ENCODE measurements at places on chromosomes 13 and 19.

- peak; percentile 29 for DNase-seq
Observed at GRCh38 chr19:926589-927350, 935 bp downstream of the ARID3A start.

DNA sequence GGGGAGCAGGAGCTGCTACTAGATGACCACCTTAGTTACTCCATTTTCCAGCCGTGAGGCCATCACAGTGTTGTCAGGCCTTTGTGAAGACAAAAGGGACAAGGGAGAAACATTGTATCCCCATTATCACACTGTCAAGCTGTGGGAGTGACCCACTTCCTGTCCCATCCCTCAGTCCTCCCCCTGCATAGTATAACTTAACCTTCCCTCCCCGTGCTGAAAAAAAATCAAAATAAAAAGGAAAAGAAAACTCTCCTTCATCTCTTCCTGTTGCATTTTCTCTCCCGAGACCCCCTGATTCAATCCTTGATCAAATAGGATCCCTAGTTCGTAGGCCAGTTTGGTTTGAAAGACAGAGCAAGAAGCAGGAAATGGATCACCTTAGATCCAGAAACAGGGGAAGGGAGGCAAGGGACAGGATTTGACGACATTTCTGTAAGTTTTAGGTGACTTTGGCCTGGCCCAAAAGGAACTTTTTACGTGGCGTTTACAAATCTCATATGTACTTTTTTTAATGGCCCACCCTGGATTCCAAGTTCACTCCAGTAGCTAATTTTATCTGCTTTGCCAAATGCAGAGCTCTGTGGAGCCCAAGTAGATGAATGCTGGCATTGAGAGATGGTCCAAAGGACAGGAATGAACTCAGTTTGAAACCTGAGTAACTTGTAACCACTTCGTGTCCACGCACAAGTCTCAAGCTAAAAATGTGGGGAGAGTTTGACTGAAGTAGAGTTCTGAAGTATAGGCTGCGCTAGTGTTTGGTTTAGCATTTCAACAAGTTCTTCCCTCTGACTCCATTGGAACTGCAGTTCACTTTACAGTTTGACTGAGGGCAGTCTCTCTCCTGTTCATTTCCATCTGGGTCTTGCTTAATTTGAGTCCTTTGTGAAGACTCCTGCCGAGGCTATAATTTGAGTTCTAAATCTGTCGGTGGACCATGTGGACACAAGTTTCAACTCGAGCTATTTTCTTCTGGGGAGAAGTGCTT, 16.6 kb upstream of the GATAD2A start:
- no peak for DNase-seq

DNA sequence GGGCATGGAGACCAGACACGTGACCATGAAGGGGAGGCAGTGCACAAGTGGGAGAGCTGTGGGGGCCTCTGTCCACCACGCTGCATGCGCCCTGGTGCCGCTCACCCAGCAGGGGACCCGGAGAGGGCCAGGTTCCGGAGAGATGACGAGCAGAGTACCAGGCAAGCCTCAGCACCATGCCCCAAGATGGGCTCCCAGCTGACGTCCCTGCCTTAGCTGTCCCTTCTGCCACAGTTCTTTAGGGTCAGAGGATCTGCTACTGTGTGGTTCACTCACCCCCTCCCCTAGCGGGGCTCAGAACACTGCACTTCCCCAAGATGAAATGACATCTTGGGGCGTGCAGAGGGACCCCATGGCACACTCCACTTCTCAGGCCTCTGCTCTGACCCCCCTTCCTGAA, 9.6 kb upstream of the PRKD2 start:
- no peak for DNase-seq

GRCh38 chr13:92175330-92175729, 776.9 kb downstream of the GPC5 start:
- no peak for DNase-seq

DNA sequence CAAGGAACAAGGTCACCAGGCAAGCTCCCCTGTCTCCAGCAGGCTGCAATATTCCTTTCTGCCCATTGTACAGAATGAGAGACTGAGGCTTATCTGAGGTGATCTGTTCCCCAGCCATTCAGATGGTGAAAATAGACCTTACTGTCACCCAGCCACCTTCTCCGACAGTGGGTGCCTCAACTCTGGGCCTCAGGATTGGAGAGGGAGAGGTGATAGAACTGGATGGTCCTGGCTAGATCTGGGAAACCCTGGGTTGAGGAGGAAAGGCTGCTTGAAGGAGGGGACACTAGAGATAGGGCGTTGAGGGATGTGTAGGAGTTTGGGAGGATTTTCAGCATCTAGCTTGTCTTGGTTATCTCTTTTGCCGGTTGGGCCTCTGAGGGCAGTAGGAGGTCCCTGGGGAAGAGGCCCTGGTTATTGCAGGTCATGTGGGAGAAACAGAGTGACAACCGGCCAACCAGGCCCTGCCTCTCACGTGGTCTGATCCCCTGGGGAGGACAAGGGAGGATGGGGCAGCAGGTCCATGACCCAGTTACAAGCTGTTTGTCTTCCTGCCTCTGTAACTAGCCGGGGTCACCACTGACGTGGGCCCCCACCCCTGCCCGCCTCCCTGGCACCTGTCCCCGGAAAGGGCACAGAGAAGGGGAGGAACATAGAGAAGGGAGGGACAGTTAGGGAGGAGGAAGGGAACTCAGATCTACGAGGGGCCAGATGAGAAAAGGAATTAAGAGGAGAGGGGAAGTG, 8.2 kb downstream of the NFIC start:
- DNase-seq = no peak

DNA sequence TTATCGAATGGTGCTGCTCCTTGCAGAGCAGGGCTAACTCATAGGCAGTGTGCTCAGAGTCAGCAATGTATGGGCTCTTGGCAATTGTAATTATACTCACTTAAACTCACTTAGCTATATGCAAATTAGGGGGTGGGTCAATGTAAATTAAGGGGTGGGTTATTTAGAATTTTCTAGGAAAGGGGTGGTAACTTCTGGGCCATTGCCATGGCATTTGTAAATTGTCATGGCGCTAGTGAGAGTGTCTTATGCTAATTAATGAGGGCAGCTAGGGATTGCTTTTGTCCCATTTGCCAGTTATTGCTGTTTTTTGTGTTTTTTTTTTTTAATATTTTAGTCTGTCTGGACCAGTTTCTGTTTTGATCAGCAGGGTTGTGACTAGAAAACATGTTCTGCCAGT, 68.4 kb downstream of the DIAPH3 start:
- no peak for DNase-seq

- DNase-seq = no peak
Observed at GRCh38 chr13:95756072-95756471, 79.1 kb downstream of the DNAJC3 start.

DNA sequence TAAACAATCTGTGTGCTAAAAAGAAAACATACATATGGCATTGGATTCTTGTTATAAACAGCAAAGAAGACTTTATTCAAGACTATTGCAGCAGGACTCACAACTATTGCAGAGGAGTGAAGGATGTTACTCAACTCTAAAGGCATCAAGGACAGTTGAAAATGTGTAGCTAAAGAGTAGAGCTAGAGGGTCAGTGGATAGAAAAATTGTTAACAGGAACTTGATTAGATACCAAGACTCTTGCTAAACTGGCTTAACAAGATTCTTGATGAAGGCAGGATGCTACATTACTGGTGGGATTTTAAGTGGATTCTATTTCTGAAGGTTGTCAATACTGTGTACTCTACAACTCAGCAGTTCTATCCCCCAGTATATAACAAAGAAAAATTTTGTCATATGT, 1183.3 kb downstream of the SLITRK1 start:
- no peak for DNase-seq

DNA sequence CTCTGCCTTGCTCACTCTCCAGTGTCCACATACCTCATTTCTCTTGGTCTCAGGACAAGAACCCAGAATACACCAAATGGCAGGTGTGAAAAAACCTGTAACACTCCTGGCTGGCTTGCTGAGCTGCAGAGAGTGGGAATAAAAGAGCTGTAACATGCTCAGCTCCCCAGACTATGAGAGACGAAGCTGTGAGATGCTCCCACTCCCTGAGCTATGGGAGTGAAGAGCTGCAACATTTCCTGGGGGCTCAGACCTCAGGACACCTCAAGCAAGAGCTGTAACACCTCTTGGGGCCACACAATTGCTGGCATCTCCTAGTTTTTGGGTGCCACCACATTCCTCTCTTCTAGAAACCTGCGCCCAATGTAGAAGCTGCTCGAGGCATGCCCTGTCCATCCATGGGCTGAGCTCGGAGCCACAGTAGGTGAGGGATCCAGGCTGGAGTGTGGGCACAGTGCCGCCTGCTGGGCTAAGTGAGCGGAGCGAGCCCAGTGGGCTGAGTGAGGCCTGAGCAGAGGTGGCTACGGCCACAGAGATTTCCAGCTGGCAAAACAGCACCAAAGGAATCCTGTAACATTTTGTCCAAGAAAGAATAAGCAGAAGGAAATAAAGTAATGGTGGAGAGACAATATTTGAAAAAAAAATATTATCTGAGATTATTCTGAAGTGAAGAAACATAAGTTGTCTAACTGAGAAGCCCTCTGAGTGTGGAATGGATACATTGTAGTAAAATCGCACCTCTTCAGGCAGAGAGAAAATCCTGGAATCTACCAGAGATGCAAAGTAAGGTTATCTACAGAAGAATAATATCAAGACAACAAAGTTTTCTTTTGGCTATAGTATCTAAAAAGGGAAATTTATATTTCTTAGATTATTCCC, 186.2 kb upstream of the PCDH9 start:
- DNase-seq = no peak

DNA sequence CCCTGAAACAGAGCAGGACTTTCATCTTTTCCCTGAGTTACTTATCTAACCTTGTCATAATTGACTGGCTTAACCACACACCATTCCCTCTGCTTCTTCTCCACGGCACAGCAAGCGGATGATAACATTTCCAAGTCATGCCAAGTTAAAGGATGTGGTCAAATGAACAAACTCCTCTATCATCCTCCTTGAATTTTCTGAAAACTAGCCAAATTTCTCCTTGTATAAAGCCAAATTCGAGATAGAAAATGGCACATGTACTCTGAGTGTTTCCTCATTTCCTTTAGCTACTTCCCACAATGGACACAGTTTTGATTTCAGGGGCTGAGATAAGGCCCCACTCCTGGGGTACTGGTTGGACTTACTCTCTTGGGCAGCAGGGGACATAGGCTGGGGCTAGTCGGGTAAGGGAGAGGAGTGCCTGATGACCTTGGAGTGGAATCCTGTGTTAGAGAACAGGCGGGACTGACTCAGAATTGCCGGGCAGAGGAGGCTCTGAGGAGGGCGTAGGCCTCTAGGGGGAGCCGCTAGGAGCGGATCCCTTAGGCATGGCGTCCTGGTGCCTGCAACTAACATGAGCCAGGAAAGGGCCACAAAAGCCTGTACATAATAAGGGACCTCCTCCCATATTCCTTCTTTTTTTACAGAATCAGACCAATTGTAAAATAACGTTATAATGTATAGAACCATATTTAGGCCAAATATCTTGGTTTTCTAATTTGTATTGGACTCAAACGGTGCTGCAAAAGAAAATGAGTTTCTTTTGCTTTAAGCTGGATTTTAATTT, 20.3 kb upstream of the TMTC4 start:
- no peak for DNase-seq

GRCh38 chr13:113041896-113042295, 63.7 kb upstream of the F7 start:
- no peak for DNase-seq
